ENCODE measurements at places on chromosomes 13 and 19.

DNA sequence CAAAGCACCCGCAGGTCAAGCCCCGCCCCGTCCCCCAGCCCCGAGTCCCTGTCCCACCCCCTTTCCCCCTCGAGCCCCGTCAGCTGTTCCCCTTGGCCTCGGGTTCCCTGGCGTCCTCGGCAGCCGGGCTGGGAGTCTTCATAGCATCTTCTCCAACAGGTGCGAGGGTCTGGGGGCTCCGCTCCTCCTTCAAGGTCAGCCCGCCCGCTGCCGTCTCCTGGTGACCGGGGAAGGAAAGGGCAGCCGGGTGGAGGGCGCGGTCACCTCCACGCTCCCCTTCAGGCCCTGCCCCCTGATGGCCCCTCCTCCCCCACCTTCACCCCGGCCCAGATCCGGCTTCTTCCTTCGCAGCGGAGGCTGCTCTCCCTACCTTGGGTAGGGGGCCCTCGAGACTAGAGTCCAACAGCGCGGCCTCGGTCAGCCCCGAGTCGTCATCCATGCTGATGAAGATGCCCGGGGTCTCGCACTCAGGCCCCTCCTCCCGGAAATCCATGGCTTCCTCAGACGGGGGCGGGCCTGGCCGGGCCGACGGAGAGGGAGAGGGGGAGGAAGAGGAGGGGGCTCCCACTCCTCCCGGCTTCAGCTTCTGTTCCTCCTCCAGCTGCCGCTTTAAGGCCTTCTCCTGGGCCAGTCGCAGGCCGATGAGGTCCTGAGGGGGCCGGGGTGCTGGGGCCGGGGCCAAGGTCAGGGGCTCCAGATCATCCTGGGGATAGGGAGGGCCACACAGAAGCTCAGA, 541 bp upstream of the RSPH6A start:
- no peak for DNase-seq

DNA sequence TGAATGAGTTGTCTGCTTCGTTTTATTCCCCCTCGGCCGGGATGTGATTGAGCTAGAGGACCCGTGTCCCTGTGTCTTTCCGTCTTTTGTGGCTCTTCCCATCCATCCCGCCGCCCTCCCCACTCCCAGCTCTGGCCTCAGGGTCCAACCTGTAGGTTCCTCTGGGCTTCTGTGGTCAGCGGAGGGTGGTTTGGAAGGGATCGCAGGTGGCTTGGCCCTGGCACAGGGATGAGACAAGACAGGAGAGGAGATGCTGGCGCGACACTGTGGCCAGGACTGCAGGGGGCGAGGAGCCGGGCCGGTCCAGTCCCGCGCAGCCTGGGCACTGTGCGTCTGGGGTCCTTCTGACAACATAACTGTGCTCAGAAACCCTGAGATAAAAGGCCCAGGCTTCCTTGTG, 2.0 kb downstream of the EVI5L start:
- DNase-seq, result no peak

- DNase-seq, result no peak
Measured at GRCh38 chr13:29909081-29909730, 58.8 kb upstream of the UBL3 start.

GRCh38 chr19:14530005-14530348, 583 bp downstream of the TECR start:
- DNase-seq, result no peak

DNA sequence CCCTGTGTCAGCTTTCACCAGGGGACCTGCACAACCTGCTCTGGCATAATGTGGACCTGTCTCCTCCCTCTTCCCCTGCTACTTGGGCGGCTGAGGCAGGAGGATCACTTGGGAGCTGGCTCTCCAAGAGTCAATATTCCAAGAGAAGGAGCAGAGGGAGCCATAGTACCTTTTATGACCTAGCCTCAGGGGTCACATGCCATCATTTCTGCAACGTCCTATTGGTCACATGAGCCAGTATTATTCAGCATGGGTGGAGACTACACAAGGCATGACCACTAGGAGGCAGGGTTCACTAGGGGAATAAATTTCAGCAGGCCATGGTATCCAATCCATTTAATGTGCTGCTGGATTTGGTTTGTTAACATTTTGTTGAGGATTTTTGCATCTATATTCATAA, 12.0 kb upstream of the SHFL start:
- DNase-seq, result no peak

GRCh38 chr13:110524541-110525257, 36.8 kb downstream of the RAB20 start:
- no peak for DNase-seq
